Body of pancreas (tissue), 4 donors: ENCODE measurements at places on chromosomes 3 and 15. TPM values are rescaled to one million over a fixed set of nuclear protein-coding genes. Genes with fewer than 3 reads are reported as not detected.

The C3orf85 gene
- total RNA-seq: not detected

The NRG4 gene
- total RNA-seq: 20.5 TPM

The CRYGS gene
- 5.9 TPM for total RNA-seq

The SI gene
- total RNA-seq: not detected

The ACTC1 gene
- total RNA-seq: 1.6 TPM

The OR5H2 gene
- not detected for total RNA-seq

The TRIM71 gene
- not detected for total RNA-seq

The SAMD7 gene
- not detected for total RNA-seq

The SKOR1 gene
- total RNA-seq: under 0.01 TPM

The BAHD1 gene
- total RNA-seq: 16.2 TPM

The OSTN gene
- not detected for total RNA-seq

The CD96 gene
- 0.33 TPM for total RNA-seq

The ALG1L2 gene
- total RNA-seq: not detected

The NUDT16 gene
- total RNA-seq: 27.4 TPM

The COPG1 gene
- 75.0 TPM for total RNA-seq

The NOX5 gene
- total RNA-seq: not detected

The ZNF501 gene
- total RNA-seq: 3.1 TPM

The GLT8D1 gene
- total RNA-seq: 92.0 TPM

The STXBP5L gene
- total RNA-seq: 0.78 TPM

The SCN11A gene
- 0.26 TPM for total RNA-seq

The BCL2A1 gene
- 16.5 TPM for total RNA-seq

The GRM7 gene
- total RNA-seq: 0.33 TPM

The GOLGA8A gene
- 65.6 TPM for total RNA-seq

The WDR49 gene
- 0.78 TPM for total RNA-seq

The CP gene
- total RNA-seq: 11.5 TPM

The GADL1 gene
- total RNA-seq: not detected

The GP5 gene
- not detected for total RNA-seq

The OXNAD1 gene
- total RNA-seq: 18.8 TPM

The CLDN1 gene
- total RNA-seq: 33.3 TPM

The SYNPR gene
- not detected for total RNA-seq

The ABHD5 gene
- total RNA-seq: 14.8 TPM

The CTSH gene
- 107 TPM for total RNA-seq

The BFSP2 gene
- not detected for total RNA-seq

The CLDN16 gene
- 4.4 TPM for total RNA-seq

The AADACL2 gene
- not detected for total RNA-seq
